Dermis microvascular lymphatic vessel endothelial cell (primary cell): ENCODE measurements at places on chromosomes 5 and 9. TPM values are rescaled to one million over a fixed set of nuclear protein-coding genes. Genes with fewer than 3 reads are reported as not detected.

Gene C5
- 1.5 and 1.6 TPM in 2 replicates for total RNA-seq

Gene EPB41L4B
- 0.39 and 0.51 TPM in 2 replicates for total RNA-seq

Gene DCAF12
- total RNA-seq = 17.2 and 23.1 TPM in 2 replicates

Gene EQTN
- total RNA-seq = under 0.01 TPM in 1 of 2 replicates, not detected in the other

Gene CD72
- total RNA-seq = 0.13 TPM in 1 of 2 replicates, not detected in the other
